GM23338 (cell line): ENCODE measurements at places on chromosomes 5 and 9. TPM values are rescaled to one million over a fixed set of nuclear protein-coding genes. Genes with fewer than 3 reads are reported as not detected.

AMBP gene
- total RNA-seq, result 1.3 and 4.0 TPM in 2 replicates

CDK7 gene
- total RNA-seq, result 80.7 and 81.1 TPM in 2 replicates

PRRX2 gene
- total RNA-seq, result 4.5 and 8.3 TPM in 2 replicates

NR5A1 gene
- total RNA-seq, result 0.21 and 5.7 TPM in 2 replicates

ANKRD33B gene
- 13.0 and 15.4 TPM in 2 replicates for total RNA-seq

DNA sequence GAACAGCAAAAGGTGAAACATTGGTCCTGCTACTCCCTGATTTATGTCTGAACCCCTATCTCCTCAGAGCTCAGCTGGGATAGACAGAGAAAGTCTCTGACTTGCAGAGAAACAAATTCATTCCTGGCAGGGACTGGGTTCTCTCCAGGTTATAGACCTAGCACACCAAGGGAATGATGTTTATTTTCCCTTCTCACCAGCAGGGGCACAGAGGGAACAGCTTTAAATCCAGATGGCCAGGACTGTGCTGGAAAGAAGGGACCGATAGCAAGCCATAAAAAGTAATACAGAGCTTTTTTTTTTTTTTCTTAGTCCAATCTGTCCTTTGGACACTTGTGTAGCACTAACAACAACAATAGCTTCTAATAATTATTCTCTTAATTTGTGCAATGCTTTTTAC, 141.1 kb upstream of the C9orf72 start:
- peak; percentile 59 for DNase-seq

GRCh38 chr5:171310212-171310818, 1.3 kb downstream of the TLX3 start:
- DNase-seq, result peak; percentile 78

DNA sequence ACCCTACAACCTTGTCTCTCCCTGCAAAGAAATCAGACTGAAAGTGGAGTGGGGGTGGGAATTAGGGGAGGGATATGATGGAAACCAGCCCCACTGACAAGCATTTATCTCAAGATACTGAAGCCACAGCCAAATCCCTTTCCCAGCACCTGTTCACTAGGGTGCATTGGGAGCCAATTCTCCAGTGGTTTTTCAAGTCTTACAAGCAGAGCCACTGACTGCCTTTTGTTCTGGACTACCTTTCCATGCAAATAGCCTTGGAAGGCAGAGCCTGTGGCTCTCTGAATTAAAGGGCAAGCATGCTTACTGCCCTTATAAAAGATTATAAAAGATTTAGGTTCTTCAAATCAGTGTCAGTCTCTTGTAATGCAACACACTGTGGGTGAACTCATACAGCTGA, 8.8 kb upstream of the GGTA1 start:
- DNase-seq, result peak; percentile 60

GRCh38 chr5:36073595-36074216, 7.0 kb upstream of the UGT3A2 start:
- peak; percentile 84 for DNase-seq
